ENCODE measurements at places on chromosomes 1 and 21.

DNA sequence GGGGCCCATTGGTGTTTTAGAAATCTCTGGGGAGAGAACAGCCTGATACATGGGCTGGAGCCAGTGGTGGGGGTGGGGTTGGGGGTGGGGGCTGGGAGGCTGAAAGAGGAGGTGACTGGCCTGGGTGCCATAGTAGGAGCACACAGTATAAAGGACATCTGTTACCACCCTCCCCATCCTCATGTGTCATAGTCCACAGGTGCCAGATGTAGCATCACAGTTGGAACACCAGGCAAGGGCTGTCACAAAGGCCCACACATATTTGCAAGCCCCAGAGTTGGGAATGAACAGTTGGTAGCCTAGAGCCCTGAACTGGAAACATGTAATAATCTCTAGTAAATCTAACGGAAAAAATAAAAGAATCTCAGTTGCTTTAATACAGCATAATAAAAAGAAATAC is 55.1 kb upstream of the CR2 start:
- no peak for DNase-seq

DNA sequence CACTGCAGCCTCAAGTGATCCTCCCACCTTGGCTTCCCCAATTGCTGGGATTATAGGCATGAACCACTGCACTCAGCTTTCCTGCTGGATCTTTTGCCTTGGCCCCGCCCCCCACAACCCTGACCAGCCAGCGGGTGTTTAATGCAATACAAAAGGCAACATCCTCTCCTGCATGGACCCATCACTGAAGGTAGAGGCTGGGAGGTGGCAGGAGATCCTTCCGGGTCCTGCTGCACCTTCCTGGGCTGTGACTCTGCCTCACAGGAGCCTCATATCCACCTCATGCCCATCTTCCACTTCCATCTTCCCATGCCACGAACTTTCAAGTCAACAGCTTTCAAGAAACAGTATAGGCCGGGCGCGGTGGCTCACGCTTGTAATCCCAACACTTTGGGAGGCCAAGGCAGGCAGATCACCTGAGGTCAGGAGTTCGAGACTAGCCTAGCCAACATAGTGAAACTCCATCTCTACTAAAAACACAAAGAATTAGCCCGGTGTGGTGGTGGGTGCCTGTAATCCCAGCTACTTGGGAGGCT is 11.7 kb upstream of the WNT9A start:
- no peak for DNase-seq

DNA sequence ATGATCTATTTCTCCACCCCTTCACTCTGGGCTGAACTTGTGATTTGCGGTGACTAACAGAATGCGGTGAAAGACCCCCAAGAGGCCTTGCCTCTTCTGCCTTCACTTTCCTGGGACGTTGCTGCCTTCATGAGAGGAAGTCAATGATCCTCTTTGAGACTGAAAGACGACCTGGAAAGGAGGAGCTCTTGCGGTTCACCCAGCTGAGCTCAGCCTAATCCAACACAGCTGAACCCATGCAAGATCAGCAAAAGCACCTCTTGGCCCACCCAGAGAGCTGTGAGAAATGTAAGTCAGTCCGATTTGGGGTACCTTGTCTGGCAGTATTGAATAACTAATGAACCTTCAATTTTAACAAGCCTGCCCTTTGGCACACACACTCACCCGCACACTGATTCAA is 767.4 kb upstream of the TPTE start:
- DNase-seq: no peak

GRCh38 chr1:209685821-209686220 is 10.6 kb downstream of the G0S2 start:
- no peak for DNase-seq
